ENCODE measurements at places on chromosomes 12 and 14. TPM values are rescaled to one million over a fixed set of nuclear protein-coding genes. Genes with fewer than 3 reads are reported as not detected.

DNA sequence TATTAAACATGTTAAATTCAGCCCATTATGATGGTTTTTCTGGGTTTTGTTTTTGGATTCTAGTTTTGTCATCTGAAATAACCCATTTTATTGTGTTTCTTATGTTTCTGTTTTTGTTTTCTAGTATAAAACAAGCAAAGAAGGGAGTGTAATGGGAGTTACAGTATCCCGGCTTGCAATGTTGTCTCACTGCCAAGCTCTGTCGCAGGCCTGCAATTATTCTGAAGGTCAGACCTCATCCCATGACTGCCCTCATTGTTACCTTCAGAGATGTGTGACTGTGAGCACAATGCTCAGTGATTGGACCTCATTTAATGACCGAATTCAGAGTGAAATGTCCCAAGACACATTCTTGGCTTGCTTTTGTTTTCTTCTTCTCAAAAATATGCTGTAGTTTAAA lies 73.0 kb upstream of the ATF1 start:
- DNase-seq = no peak

The EGLN3 gene
- 8.0 TPM for total RNA-seq

DNA sequence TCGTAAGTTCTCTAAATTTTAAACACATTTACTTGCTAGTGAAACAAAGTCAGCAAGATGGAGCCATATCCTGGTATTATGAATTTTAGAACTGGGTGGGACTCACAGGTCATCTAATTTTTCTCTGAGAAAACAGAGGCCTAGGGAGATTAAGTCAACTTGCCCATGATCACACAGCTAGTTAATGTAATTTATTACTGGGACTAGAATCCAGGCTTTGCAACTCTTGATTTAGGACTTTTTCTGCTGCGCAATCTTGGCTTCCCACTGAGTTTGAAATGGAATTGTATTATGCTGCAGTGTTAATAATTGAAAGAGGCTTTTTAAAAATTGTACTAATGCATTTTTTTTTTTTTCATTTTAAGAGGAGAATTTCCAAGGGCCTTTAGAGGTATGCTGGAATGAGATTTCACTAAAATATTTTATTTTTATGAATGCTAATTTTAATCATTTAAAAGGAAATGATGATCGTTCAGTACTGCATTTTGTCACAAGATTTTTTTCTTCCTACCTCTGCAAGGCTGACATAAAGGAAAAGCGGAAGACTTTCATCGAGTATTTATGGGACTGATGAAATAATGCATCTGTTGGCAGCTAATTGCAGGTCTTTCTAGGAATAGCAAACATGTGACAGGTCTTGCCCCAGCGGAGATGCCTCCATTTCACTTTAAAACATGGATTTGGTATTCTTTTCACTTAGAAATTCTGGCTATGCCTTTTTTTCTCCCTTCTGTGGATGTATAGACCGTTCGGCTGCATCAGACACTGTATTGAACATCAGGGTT lies 9.6 kb downstream of the CRADD start:
- peak; percentile 61 for DNase-seq

DNA sequence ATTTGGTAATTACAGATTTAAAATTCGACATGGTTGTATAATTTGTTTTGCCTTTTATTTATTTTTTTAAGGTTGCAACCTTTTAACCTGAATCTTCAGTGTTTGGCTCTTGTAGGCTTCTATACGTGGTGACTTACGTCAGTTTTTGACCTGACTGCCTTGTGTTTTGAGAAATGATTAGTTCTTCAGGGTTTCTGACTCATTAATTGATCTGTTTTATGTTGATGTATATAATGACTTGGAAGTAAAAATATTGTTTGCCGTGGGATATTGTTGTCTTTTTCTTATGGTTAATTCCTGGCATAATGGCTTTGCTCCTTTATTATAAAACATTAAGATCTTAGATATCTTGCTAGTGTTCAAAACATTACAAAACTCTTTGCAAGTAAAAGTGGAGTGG lies 2.5 kb downstream of the RASSF8 start:
- no peak for DNase-seq

DNA sequence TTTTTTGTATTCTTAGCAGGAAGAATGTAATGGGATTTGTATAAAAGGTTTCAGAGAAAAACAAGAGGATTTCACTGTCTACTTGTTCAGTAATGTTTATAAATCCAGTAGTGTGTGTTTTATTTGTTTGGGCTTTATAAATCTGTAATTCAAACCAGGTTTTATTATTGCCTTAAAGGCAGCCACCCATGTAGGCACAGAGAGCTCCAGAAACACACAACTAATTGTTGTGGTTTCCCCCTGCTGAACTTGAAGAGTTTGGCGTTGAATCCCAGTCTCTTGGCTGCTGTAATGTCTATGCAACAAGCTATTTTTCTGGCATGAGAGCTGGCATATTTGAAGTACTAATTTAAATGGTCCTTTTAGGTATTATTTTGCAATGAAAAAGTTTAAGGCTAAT lies 63.4 kb upstream of the SLCO1C1 start:
- no peak for DNase-seq

The FIGNL2 gene
- not detected for total RNA-seq

The GUCY2C gene
- total RNA-seq = not detected

The NEUROD4 gene
- not detected for total RNA-seq

GRCh38 chr12:27549801-27550652 lies 26.0 kb downstream of the PPFIBP1 start:
- DNase-seq = peak; percentile 88

DNA sequence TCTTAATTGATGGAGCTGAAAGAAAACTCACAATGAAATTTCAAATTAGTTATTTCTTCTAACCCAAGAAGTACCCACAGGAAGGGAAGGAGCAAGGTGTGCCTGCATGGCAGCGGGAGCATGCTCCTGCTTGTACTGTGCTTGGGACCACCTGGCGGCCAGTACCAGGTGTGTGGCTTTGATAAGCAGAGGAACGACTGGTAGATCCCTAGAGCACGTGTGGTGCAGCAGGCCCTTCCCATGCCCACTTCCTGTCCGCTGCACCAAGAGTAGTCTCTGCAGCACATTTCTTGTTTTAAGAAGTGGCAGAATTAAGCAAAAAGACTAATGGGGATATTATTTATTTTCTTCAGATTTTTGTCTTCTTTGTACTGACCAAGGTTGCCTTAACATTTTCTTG lies 122.3 kb upstream of the ATF1 start:
- DNase-seq = no peak

The NUAK1 gene
- 9.4 TPM for total RNA-seq

GRCh38 chr14:106179761-106180160 lies 653.4 kb downstream of the TMEM121 start:
- no peak for DNase-seq

DNA sequence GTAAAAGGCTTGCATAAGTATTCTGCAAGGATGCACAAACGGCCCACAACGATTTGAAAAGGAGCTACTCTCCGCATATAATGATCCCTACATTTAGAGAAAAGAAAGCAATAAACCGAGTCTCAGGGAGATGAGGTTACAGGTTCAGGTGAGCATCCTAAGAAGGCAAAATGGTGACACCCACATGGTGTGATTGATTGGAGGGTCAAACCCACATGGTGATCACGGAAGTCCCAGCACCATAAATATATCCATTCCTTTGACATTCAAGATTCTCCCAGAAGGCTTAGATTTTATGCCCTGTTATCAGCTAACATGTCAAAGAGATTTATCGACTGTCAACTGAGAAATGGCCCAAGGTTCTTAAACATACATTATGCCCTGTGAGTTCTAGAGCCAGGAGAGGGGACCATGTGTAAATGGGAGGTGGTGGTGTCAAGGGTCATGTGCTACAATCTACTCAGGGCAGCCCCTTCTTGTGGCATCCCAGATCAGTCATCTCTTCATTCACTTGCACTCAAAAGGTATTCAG lies 282.2 kb downstream of the EMP1 start:
- DNase-seq = no peak

DNA sequence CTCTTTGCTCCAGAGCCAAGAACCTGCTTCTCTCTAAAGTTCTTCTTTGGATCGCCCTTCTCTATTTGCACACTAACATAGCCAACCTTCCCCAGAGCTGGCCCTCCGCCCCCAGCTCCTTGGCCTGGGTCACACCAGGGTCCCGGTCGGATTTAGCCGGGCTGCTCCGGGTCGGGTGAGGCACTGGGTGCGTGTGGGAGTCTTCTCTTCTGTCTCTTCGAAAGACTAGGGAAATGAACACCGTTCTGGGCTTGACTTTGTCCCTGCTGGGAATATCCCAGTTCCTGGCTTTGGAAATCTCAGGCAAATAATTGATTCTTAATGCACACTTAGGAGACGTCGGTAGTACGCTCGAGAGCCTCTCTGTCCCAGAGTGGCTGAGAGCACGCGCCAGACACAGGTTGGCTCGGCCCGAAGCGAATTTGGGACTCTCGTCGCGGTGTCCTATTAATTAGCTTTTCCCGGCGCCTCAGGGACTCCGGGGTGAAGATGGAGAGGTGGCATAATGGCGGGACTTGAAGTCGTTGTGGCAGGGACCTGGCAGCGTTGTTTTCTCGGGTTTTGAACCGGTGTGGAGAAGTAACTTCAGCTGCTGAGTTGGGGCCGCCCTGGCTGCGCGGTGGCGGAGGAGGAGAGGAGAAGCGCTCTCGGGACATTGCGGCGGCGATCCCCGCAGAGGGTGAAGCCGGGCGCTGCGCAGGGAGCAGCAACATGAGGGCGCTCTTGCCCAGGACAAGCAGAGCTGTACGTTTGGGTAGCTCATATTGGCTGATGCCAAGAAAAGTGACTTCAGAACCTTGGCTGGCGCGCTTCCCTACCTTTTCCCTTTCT lies 7.5 kb downstream of the FOXG1 start:
- no peak for DNase-seq
